ENCODE measurements at places on chromosomes 1 and 21.

GRCh38 chr1:162214202-162214601 is 144.7 kb downstream of the NOS1AP start:
- no peak for DNase-seq

- no peak for DNase-seq
These were observed 163.4 kb downstream of the ADGRL4 start for GRCh38 chr1:78843111-78843510.

GRCh38 chr1:113872219-113872935 is 865 bp upstream of the PTPN22 start:
- no peak for DNase-seq

- DNase-seq, result no peak
These were observed 41.0 kb upstream of the SEC16B start for GRCh38 chr1:178010674-178011464.

DNA sequence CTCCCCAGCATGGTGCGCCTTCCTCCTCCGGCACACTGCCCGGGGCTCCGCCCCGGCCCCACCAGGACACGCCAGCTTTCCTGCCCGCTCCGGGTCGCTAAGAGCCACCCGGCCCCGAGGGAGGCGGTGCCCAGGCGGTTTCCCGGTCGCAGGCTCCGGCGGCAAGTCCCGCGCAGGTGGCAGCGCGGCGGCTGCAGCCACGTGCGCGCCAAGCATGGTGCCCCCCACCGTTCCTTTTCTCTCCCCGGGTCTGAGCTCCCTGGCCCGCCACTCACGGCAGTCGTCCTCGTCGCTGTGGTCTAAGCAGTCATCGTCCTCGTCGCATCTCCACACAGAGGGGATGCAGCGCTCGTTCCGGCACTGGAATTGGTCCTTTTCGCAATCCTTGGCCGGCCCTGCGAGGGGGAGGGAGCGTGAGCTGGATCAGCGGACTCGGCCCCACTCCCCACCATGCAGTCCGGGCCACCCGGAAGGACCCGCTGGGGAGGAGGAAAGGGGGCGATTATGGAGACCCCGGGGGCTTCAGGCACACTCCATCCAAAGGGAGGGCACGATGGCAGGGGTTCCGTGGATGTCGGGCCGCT is 1.2 kb downstream of the LRP8 start:
- DNase-seq, result peak; percentile 41

DNA sequence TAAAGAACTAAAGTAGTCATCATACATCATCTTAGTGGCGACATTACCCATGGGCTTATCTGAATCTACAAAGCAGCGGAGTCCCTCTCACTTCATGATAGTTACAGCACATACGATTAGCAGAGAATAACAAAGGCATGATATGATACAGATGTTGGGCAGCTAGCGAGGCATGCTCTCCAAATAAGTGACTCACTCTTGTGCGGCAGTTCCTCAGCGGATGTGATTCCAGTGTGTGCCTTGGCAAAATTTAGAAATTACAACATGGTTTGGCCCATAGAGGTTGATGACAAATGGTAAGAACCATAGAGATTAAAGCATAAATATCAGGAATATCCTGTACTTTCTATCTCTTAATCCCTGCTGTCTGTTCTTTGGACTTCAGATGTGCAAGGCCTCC is 48.1 kb upstream of the PAXBP1 start:
- no peak for DNase-seq

GRCh38 chr1:33334081-33334552 is 13.2 kb upstream of the A3GALT2 start:
- no peak for DNase-seq

DNA sequence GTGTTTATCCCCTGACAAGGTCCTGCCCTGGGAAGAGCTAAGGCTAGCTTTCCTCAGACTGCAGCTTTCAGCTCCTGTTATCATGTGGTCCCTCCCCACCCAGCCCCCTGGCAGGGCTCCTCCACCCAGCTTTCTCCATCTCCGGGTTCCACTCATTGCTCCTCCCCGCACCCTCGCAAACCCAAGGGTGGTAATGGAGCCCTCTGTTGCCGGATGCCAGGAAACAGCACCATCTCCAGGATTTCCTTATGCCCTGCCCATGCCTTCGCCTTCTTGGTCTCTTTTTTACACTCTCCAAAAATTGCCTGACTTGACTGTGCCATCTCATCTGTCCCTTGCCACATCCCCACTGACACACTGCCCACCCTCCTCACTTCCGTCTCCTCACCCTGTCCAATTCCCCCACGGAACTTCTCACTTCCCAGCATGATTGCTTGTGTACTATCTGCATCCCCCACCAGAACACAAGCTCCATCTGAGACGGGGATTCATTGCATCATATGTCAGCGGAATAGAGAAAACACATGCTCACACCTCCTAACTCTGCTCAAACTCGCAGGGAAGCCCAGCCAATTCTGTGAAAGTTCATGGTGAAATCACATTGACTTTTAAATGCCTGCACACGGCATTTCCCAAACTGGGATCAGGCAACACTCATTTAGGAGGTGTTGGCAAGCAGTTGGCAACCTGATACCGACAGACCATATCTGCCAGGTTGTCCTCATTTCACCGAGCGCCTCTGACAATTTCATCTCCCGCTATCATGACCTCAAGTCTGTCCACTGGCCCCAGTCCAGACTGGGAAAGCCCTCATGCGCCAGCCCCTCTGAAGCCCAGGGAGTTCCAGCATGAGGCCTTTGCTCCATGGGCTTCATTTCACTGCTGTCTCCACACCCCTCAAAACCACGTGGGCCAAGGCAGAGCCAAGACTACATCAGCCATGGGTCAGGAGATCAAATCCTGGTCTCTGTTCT is 201.1 kb downstream of the MATN1 start:
- DNase-seq, result no peak
